Nucleus accumbens (tissue), 56 donors: ENCODE measurements at places on chromosomes 6 and 20.

DNA sequence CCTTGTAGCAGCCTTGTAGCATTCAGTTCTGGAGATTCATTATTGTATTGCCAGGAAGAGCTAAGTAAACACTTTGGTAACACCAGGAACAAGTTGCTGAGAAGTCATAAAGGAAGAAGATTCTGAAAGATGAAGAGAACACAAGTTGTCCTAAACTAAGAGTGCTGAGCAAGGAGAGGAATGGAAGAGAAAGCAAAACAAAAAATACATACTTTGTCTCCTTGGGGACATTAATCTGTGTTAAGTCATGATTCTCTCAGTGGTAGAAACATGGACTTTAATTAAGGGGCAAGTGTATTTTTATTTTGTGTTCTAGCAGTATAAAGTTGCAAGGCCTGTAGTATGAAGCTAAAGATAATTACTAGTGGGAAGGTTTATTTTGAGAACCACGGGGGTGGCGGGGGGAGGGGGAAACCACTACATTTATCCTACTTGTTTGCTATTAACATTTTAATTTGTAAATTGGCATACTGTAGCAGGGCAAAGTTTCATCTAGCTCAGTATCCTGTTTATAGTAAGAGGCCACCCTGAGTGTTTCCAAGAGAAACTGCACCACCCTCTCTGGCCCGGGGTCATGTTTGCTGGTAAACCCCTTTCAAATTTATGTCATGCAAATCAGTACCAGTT, 463.0 kb downstream of the CDKAL1 start:
- no peak for DNase-seq

- no peak for DNase-seq
Observed at GRCh38 chr6:67112120-67112519, 1405.1 kb upstream of the EYS start.

DNA sequence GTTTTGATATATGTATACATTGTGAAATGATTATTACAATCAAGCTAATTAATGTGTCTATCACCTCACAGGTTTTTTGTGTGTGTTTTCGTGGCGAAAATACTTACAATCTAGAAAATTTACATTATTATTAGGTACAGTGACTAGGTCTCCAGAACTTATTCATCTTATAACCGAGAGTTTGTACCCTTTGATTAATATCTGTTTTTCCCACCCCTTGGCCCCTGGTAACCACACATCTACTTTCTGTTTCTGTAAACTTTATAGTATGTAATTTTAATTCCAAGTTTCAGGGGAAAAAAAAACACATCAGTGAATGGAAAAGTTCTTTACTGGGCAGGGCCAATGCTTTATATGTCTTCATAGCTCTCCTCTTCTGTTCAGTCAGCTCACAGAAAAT, 131.4 kb downstream of the LMBRD1 start:
- no peak for DNase-seq

DNA sequence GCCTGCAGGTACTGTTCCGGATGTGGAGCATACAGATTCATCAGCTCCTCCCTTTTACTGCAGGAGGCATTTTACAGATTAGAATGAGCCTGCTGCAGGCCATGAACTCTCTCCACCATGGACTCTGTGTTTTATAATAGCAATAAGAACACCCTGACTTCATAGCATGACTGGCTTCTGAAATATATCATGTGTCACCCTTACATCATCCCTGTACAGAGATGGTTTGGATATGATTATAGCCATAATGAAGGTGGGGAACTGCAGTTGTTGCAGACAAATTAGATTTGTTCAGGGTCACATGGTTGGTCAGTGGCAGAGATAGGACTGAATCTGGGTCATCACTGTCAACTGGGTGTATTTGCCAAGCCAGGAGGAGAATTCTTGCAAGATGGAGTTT, 100.7 kb downstream of the FOXO3 start:
- DNase-seq: no peak
